Stimulated activated CD8-positive, alpha-beta memory T cell treated with anti-CD3 and anti-CD28 coated beads, Interleukin-2, amount 100 ng/mL, for 1 hour (primary cell): ENCODE measurements at places on chromosomes 4 and X.

DNA sequence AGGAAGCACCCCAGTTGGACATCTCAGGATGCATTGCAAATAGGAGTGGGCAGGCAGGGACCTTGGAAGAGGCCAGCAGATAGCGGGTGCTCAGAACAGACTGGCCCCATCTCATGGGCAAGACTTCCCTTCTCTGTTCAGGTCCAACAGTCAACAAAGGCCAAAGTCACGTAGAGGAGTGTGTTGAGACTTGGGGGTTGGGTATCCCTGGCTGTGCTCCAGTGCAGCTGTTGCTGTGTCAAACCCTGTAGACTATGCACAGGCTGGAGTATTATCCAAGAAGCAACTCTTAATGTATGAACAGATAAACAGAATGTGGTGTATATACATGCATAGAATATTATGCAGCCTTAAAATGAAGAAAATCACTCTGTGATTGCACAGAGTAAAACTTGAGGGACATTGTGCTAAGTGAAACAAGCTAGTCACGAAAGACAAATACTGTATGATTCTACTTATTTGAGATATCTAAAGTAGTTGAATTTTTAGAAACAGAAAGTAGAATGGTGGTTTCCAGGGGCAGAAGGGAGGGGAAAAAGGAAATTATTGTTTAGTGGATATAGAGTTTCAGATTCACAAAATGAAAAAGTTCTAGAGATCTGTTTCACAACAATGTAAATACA is 192.1 kb upstream of the LCORL start:
- DNase-seq = no peak

GRCh38 chr4:120881351-120881750 is 41.2 kb downstream of the PRDM5 start:
- no peak for DNase-seq

GRCh38 chr4:98659741-98660462 is 1.5 kb upstream of the TSPAN5 start:
- DNase-seq = no peak

DNA sequence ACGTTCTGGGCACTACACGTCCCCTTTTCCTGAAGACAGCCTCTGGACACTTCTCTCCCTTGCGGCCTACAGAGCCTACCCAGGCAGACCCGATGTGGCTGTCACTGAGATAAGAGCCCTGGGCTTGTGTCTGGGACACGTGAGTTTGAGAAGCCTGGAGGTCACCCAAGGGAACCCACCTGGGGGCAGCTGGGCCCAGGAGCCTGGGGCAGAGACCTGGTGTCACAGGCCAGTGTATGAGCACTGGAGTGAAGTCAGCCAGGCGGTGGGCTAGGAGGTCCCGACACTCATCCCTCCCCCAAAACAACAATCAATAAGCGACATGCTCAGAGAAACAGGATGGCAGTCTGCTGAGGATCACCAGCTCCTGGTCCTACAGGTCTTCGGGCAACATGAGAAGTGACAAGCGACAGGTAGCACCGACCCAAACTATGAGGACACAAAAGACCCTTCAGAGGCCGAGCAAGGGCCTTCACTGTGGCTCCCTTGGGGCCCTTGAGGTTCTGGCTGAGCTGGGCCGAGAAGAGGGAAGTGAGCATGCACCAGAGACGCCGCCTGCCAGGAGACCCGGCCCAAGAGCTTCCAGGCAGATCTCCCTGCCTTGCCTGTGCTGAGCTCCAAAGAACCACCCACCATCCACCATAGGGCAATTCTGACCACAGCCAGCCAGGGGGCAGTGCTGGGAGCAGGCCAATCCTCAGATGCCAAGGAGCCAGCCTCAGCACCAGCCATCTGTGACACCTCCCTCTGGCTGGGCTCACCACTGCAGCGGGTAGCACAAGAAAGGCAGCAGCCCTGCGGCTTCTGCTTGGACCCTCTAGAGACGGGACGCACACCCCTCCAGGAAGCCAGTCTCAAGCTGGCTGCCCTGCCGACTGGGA is 11.0 kb upstream of the DUSP9 start:
- DNase-seq = no peak

GRCh38 chr4:139184129-139184528 is 7.1 kb upstream of the ELF2 start:
- DNase-seq = no peak

- DNase-seq = no peak
Observed at GRCh38 chr4:36358173-36358572, 76.8 kb downstream of the DTHD1 start.

GRCh38 chr4:2617955-2618354 is 81.5 kb downstream of the FAM193A start:
- DNase-seq = no peak

GRCh38 chrX:129933700-129934099 is 27.7 kb downstream of the UTP14A start:
- no peak for DNase-seq

DNA sequence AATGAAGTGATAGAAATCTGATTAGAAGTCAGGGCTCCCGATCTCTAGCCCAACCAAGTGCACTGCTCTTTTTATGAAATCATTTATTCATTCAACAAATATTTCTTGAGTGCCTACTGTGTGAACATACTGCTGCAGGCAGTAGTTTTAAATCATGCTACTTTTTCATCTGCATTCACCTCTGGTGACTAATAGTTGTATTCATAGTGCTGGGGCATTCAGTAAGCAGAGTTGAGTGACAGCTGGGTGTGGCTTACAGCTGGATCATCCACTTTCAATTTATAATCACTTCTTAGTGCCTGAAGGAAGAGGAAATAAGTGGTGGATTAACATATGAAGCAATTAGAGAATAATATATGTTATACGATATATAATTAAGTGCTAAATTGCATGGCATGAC is 94.1 kb upstream of the HPRT1 start:
- DNase-seq = no peak

DNA sequence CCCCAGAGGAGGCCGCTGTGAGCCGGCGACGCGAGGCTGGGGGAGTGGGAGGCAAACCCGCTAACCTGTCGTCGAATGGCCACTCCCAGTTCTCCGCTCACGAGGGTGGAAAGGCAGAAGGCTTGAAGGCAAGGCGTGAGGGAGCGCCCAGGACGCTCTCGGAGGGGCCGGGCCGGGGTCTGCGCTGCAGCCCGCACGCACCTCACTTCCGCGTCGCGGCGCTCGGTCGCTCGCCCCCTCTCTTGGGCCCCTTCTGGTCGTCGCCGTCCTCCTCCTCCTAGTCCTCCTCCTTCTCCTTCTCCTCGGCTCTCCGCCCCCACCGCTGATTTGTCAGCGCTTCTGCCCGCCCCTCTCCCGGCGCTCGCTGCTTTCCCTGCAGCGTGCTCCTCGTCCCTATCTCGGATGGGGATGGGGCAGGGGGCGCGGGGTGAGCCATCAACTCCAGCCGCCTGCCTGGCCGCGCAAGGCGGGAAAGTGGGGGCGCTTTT is at the start of gene SNCA:
TSS of gene SNCA (minus strand) at position 265 of the 488 bp plus-strand sequence. CDS start 1,494 bp downstream, outside the sequence.
- no peak for DNase-seq

DNA sequence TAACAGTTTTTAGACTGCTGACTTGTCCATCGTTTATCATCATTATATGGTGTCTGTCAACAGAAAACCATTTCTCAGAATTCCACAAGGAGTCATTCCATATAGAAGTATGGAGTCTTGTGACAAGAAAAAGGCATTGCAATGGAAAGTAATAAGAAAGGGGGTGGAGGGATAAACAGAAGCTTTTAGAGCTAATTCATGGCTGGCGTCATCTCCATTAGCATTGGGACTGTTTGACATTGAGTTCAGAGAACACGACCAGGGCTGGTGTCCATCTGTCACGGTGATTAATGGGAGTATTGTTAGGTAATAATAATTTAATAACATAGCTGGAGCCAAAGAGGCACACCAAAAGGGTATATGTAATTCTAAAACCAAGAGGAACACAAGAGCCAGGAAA is 101.9 kb upstream of the SFRP2 start:
- no peak for DNase-seq

DNA sequence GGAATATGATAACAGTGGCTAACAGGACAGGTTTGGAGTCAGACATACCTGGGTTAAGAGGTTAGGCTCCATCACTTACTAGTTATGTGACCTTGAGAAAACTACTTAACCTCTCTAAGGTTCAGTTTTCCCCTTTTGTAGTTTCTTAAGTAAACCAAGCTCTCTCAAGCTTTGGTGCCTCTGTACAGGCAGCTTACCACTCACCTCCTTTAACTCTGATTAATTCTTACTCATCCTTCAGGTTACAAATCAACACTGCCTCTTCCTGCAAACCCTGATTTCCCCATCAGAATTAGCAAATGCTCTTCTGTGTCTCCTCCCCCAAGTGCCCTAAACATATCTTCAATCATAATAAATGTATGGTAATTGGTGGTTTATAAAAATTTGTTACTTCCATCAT is 3.5 kb upstream of the SERTM2 start:
- DNase-seq = no peak

DNA sequence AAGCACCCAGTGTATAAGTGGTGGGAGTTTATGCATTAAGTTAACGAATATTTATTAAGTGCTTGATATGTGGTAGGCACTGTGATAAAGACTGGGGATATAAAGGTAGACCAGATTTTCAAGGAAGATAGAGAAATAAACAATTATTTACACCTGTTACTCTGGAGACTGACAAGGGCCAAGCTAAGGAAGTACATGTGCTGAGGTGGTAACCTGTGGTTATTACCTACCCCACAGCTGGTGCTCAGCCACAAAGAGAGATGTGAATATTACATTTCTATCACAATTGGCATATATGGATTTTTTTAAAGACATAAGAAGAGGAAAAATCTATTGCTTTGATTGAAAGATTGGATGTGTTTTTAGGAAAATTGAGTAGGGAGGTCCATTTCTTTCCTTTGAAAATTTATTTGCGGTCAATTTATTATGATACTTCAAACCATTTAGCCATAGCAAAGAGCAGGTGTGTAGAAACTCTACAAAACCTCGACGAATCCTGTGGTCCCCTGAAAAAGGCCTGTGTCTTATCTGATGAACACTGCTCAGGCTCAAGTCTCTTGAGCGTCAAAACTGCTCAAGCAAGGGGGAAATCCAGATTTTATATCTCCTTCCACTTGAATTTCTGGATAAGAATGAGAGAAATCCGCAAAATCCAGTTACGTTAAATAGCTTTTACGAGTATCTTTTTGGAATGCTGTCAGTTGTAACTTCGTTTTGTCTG is 217.7 kb upstream of the HAND2 start:
- DNase-seq = no peak

DNA sequence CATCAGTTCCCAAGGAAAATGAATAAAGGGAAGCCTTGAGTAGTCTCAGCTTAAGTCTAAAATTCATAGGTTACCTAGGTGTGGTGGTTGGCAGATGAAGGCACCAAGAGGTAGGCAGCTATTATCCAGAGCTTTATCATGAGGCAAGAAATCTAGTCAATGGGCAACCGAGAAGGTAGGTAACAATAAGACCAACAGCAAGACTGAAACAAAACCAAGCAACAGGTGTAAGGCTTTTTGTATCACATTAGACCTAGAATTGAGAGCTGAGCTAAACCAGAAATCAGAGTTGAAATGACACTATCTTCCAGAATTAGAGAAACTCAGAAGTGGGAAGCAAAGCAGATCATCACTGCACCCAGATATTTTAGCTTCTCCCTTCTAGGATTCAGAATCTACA is 117.1 kb downstream of the CAMK2D start:
- DNase-seq = no peak

DNA sequence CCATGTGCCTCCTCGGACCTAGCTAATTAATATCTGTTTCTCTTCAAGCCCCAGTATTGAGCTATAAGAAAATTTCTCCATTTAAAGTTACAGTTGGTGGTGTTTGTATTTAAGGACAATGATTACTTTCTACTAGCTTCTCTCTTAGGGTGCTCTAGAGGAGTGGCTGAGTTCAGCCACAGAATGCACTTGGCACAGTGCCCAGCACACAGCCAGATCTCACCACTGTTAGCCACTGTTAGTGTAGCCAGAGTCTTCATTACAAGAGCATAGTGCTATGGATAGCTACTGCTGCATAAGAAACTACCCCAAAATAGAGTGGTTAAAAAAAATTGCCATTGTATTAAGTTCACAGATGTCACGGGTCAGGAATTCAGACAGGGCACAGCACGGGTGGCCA is 421.3 kb downstream of the BCOR start:
- DNase-seq = no peak

DNA sequence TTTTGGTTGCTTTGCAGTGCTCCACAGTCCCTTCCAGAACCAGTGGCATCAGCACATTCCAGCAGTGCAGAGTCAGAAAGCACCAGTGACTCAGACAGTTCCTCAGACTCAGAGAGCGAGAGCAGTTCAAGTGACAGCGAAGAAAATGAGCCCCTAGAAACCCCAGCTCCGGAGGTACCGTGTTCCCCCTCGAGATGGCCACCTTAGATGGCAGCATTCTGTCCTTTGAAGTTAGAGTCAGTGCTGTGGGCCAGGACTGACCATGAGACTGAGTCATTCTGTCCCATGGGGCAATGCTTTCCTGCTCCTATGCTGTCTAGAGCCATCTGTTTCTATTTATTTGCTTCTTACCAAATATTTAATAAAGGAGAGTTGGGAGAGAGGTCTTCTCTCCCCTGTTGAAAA is 112.3 kb downstream of the KLHL8 start:
- DNase-seq = no peak

DNA sequence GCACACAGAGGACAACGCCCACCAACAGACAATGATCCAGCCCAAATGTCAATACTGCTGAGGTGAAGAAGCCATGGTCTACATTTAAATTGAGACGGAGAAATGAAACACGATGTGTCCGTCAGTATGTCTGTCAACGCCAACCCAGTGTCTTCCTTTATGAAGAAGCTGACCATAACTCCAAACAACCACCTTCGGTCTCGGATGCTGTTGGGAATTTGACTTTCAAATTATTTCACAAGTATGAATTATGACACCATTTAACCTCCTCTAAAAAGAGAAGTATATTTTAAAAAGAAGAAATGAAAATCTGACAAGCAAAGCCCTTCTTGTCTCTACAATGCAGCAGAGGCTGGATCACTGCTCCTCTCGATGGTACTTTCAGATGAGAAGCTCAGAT is 123.7 kb upstream of the MAP3K15 start:
- no peak for DNase-seq

DNA sequence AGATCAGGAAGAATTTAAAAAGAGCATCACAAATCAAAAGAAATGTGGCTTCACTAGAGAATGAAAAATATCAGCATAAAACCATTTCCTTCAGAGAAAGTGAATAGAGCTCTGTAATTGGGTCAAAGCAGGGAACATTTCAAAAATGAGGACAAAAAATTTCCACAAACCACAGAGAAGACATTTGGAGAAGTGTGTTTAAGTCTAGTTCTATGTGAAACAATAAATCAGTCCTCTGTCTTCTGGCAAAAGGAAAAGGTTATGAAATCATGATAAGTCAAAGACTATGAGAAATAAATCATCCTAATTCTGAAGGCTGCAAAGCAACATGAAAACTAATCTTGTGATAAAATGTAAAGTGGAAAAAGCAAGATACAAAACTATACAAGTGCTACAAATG is 27.9 kb downstream of the SMPX start:
- no peak for DNase-seq

- no peak for DNase-seq
Observed at GRCh38 chr4:74968456-74969164, 35.7 kb downstream of the PARM1 start.

- DNase-seq = no peak
Observed at GRCh38 chrX:124507246-124507645, 160.9 kb downstream of the SH2D1A start.

GRCh38 chr4:89368861-89369260 is 61.3 kb upstream of the GPRIN3 start:
- DNase-seq = no peak
